ENCODE measurements at places on chromosomes 5 and 9.

DNA sequence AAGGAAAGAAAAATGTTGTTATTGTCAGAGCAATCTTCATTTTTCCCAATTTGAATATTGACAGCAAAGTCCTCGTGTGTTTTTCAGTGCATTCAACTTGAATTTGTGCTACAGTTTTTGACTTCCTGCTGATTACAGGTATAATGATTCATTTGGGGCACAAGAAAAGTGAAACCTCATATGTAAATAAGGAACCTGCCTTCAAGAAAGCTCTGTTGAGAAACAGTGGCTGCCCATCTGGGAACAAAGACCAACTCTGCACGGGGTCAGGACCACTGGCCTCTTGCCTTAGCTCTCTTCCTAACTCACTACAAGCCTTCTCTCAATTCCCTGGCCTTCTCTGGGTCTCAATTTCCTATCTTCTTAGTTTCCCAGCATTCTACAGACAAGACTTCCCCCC is 21.0 kb downstream of the TIMD4 start:
- DNase-seq: no peak

GRCh38 chr5:132090107-132090506 is 16.5 kb downstream of the CSF2 start:
- DNase-seq: no peak

GRCh38 chr9:36217256-36217968 is 26.7 kb downstream of the CLTA start:
- no peak for DNase-seq

- no peak for DNase-seq
Measured at GRCh38 chr9:114896344-114896743, 34.0 kb downstream of the TNFSF8 start.

GRCh38 chr9:13567833-13568232 is 288.3 kb upstream of the MPDZ start:
- DNase-seq: no peak

- DNase-seq: no peak
Measured at GRCh38 chr5:9498541-9499497, 47.1 kb downstream of the SEMA5A start.

GRCh38 chr9:91006046-91006445 is 204.4 kb downstream of the SYK start:
- no peak for DNase-seq

DNA sequence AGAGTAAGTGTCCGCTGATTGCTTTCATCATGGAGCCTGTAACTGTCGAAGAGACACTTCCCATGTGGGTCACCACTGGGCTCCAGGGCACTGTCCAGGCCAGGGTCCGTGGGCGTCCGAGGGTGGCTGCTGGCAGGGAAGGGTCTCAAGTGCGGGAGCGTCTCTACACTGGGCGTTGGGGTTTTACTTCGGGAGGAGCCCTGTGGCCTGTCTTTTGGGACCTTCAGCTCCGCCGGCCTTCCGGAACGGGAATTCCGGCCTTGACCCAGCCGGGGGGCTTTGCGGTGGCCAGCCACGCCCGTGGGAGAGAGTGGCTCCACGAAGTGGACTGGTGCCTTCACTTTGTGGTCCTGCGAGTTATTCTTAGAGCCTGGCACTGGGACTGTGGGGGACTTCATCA is 86.2 kb downstream of the CAMSAP1 start:
- no peak for DNase-seq

DNA sequence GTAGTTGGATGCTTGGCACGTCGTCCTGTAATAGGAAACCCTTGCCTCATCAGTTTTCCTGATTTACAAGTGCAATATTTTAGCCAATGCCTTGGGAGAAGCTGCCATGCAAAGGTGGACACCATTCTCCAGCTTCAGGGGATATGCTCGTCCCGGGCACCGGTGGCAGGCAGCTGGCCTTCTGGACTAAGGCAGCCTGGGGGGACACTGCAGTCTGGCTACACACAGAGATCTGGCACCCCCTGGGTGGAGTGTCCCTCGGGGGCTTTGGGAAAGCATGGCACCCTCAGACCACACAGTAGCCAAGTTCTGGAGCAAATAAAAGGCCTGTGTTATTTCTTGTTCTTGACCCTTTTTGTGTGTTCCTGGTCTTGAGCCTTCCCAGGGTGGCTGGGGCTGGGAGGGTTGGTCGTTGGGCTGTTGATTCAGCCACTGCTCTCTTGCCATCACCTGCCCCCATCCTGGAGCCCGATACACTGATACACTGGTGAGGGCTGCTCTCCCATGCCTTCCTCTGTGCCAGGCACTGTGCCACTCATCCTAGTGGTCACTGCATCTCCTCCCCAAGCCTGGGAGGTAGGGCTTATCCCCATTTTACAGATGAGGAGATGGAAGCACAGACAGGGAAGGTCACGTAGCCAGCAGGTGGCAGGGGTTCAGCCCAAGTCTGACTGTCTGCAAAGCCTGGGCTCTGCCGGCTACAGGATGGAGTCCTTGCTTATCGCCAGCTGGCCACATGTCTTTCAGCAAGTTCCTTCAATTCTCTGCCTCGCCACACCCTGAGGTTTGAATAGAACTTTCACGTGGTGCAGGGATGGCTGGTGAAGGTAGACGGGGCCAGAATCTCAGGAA is 134.1 kb downstream of the RGS3 start:
- DNase-seq: no peak

DNA sequence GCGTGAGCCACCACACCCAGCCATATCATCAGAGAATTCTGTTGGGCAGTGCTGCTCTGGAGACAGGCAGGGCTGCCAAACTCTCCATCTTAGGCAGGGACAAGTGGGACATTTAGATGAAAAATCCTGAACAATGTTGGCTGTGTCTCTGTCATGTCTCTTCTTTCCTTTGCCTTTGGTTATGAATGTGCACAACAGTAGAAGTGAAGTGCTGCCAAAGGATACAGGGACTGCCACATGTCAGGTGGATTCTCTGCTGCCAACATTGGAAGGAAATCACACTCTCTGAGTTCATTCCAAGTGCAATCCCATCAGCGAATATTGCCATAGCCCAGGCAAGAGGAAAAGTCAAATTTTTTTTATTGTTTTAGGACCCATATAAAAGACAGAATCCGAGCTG is 348.8 kb downstream of the TRPM3 start:
- no peak for DNase-seq
